ENCODE measurements at places on chromosomes 12 and 14.

DNA sequence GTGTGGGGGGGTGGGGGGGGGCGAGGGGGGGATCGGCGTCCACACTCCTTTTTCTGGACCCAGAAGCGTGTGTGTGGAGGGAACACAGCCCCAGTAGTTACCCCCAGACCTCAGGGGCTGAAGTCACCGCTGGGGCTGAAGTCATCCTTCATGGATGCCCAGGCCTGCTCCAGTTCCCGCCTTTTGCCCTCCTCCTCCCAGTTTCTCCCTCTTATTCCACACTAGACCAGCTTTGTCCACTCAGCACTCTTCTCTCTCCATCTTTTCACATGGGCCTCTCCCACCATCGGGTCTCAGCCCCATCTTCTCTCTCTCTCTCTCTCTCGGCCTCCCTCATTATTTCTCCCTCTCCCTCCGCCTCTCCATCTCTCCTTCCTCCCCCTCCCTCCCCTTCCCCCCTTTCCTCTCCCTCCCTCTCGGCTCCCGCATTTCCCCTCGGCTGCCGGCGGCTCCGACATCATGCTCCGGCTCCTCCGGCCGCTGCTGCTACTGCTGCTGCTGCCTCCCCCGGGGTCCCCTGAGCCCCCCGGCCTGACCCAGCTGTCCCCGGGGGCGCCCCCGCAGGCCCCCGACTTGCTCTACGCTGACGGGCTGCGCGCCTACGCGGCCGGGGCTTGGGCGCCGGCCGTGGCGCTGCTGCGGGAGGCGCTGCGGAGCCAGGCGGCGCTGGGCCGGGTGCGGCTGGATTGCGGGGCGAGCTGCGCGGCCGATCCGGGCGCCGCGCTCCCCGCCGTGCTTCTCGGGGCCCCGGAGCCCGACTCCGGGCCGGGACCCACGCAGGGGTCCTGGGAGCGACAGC, at the start of gene P3H3:
TSS of gene P3H3 (plus strand) at position 426 of the 799 bp plus-strand sequence. CDS start at position 460, 34 bp downstream.
- DNase-seq = peak; percentile 83

DNA sequence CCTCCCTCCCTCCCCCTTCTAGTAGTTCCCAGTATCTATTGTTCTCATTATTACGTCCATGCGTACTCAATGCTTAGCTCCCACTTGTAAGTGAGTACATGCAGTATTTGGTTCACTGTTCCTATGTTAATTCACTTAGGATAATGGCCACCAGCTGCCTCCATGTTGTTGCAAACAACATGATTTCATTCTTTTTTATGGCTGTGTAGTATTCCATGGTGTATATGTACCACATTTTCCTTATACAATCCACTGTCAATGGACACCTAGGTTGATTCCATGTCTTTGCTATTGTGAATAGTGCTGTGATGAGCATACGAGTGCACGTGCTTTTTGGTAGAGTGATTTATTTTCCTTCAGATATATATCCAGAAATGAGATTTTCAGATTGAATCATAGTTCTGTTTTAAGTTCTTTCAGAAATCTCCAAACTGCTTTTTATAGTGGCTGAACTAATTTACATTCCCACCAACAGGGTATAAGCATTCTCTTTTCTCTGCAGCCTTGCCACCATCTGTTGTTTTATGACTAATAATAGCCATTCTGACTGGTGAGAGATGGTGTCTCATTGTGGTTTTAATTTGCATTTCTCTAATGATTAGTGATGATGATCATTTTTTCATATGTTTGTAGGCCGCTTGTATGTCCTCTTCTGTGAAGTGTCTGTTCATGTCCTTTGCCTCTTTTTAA, 17.9 kb upstream of the CLEC7A start:
- no peak for DNase-seq

DNA sequence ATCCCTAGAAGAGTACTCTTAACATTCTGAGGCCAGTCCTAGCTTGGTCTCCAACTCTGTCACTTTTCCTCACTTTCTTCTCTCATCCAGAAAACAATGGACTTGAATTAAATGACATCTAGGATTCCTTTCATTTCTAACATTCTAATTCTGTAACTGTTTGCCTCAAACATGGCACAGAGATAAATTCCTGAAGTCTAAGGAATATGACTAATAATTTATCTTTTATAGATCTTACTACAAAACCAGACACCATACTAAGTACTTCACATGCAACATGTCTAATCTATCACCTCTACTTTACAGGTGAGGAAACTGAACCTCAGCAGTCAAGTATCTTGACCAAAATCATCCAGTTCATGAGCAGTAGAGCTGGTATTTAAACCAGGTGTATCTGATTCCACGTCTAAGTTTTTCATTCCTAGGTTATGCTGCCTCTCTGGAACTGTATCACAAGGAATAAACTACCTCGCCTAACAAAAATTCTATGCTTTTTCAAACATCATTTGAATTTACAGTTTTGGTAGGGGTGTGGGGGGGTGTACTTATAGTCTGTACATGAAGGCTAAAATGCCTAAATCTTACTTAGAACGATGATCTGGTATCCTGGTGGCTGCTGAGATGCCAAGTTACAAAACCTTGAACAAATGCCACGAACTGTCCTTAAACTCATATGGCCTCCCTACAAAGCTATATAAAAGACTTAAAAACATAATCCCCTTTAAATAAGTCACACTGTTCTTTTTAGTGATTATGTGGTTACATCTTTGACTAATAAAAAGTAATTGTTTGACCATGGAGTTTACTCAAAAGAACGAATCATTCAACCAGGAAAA, 41.6 kb downstream of the ATXN2 start:
- no peak for DNase-seq

- no peak for DNase-seq
Observed at GRCh38 chr12:22635812-22636211, 10.8 kb downstream of the ETNK1 start.

GRCh38 chr12:26833743-26834490, 923 bp upstream of the ITPR2 start:
- DNase-seq = no peak

DNA sequence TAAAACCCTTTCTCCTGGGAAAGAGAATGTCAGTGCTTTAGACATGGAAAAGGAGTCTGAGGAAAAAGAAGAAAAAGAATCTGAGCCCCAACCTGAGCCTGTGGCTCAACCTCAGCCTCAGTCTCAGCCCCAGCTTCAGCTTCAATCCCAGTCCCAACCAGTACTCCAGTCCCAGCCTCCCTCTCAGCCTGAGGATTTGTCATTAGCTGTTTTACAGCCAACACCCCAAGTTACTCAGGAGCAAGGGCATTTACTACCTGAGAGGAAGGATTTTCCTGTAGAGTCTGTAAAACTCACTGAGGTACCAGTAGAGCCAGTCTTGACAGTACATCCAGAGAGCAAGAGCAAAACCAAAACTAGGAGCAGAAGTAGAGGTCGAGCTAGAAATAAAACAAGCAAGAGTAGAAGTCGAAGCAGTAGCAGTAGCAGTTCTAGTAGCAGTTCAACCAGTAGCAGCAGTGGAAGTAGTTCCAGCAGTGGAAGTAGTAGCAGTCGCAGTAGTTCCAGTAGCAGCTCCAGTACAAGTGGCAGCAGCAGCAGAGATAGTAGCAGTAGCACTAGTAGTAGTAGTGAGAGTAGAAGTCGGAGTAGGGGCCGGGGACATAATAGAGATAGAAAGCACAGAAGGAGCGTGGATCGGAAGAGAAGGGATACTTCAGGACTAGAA, 6.1 kb downstream of the PNN start:
- DNase-seq = no peak

- no peak for DNase-seq
Observed at GRCh38 chr14:52974406-52974805, 23.6 kb upstream of the FERMT2 start.

Measured in osteocyte (in vitro differentiated cells).